ENCODE measurements at places on chromosomes 12 and 14.

DNA sequence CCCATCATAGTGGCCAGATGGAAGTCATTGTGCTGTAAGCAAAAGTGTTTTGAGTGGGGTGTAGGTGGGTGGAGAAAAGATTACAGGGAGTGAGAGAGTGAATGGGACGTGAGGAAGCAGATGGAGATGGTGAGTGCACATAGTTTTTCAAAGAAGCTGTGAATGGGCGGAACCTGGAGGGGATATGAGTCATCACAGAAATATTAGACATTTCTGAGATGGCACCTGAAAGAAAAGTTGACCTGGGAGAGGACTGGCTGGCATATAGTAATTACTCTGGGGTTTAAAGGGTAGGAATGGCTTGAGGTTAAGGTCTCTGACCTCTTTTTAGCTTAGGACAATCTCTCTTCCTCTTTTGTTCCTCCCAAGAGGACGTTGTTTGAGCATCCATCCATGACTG is 50.5 kb downstream of the ANO4 start:
- ATAC-seq = no peak

GRCh38 chr14:98963610-98964009 is 308.4 kb downstream of the BCL11B start:
- no peak for ATAC-seq

DNA sequence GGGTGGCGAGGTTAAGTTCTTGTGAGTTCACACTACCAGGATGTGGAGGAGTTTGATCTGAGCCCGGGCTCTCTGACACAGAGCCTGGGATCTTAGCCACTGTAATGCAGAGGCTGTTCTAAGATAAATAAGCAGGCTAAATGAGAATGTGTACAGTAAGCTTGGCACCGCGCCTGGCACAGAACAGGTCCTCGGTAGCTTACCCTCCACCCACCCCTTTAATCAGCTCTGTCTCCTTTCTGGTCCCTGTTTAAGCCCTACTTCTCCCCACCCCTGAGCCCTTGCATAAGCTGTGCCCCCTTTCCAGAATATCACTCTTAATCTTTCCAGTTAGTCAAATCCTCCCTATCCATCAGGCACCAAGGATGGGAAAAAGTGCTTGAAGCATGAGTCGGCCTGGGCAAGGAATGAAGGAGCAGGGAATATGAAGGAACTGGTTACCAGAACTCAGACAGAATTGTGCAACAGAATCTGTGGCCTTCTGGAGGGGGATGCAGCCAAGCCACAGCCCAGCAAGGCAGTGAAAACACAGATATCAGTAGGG is 32.8 kb upstream of the CMKLR1 start:
- ATAC-seq = peak; percentile 66

- ATAC-seq = no peak
These were observed 75.5 kb downstream of the AVPR1A start for GRCh38 chr12:63075376-63076060.

- ATAC-seq = no peak
These were observed 417.2 kb downstream of the RAD51B start for GRCh38 chr14:68236582-68237458.

GRCh38 chr12:131828671-131829355 is 620 bp downstream of the MMP17 start:
- peak; percentile 4 for ATAC-seq

DNA sequence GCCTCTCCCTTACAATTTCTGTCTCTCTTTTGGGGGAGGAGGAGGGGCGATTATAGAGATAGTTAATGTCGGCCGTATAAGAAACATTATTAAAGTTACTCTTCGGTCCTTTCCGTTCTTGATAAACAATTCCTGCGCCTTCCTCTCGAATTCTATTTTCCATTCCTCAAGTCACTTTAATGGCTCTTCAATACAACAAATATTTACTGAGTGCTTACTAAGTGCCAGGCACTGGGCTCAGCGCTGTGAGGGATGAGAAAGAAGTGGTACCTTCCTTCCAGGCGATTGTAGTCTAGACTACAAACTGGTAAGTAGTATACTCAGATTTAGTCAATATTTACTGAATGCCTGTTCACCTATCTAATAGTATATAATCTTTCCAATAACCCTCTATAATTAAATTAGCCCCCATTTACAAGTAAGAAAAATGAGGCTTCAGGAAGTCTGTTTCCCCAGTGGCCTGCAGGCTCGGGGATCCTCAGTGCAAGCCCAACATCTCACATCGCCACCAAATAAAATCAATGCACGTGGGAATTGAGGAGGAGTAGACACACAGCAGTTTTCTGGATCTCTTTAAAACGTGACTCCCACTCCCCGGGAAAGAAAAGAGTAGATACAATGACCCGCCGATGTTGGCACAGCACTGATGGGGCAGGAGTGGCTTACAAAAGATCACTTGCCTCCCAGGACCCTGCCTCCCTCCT is 589 bp upstream of the ZNF219 start:
- ATAC-seq = no peak

DNA sequence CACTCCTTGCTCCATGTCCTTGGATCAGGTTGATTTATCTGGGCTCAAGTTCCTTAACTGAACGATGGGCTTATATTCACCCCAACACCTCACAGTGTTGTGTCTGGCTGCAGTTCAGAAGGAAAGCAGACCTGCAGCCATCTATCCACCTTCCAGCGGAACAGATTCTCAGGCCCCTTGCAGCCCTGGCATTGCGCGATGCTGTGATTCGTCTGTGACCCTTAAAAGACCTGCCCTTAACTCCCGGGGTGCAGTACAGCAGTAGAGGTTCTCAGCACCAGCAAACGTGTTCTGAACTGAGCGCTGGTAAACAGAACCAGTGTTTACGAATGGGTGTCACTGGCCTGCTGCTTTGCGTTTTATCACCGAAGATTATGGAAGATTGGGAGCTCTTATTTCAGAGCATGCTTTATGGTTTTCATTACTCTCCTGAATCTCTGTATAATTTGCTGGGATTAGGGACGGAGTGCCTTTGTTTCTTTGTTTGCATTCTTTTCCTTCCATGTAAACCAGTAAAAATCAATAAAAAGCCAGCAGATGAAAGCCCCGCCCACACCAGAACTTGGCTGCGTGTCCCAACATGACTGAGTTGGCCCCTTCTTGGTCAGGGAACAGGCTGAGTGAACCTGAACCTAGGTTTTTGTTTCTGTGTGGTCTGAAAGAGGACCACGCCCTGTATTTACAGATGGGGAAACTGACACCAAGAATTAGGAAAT is 286.7 kb upstream of the CRY1 start:
- ATAC-seq = peak; percentile 66

DNA sequence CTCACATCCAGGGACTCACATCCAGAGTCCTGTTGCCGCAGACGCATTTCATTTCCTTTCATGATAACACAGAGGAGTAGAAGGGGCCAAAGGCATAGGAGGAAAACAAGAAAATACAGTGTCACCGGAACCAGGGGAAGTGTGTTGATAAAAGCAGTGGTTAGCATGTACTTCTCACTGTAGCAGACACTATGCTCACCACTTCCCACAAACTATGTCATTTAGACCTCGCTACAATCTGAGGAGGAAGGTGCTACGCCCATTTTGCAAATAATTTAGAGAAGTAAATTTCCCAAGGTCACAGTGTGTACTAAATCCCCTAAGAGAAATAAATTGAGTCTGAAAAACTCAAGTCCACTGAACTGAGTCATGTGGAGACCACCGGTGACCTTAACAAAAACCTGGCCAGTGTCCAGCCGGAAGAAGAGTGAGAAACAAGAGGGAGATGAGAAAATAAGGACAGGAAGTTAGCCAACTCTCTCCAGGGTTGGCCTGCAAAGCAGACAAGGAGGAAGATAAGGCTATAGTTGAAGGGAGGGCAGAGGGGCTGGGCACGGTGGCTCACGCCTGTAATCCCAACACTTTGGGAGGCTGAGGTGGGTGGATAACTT is 25.8 kb upstream of the TMCC3 start:
- ATAC-seq = no peak

DNA sequence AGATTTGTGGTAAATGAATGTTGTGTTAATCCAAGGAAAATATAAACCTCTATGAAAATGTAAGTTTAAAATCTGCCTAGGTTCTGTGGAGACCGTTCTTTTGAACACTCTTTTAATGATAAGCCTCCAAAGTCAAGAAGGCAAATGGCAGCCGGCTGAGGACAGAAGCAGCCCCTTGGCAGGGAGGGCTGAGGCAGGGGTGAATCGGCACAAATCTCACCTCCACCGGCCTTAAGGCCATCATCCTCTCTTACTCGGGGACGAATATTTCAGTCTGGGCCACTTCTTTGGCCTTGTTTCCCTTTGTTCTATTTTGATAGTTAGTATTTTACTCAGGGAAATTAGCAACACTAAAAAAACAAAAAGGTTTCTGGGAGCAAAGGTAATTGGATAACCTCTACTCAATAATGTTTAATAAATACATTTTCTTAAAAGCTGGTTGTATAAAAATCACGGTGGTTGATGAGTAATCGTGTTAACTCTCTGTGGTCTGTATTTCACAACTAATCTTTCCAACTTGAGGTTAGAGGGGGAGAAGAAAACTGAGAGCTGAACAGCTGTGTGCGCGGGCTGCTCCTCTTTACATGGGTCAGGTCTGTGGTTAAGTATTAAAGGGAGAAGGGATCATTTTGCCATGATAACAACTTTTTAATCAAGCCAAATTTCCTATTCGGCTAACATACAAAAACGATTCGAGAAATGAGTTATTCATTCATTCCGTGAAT is 18.6 kb downstream of the LGMN start:
- no peak for ATAC-seq
